ENCODE measurements at places on chromosomes 6 and 20. TPM values are rescaled to one million over a fixed set of nuclear protein-coding genes. Genes with fewer than 3 reads are reported as not detected.

DNA sequence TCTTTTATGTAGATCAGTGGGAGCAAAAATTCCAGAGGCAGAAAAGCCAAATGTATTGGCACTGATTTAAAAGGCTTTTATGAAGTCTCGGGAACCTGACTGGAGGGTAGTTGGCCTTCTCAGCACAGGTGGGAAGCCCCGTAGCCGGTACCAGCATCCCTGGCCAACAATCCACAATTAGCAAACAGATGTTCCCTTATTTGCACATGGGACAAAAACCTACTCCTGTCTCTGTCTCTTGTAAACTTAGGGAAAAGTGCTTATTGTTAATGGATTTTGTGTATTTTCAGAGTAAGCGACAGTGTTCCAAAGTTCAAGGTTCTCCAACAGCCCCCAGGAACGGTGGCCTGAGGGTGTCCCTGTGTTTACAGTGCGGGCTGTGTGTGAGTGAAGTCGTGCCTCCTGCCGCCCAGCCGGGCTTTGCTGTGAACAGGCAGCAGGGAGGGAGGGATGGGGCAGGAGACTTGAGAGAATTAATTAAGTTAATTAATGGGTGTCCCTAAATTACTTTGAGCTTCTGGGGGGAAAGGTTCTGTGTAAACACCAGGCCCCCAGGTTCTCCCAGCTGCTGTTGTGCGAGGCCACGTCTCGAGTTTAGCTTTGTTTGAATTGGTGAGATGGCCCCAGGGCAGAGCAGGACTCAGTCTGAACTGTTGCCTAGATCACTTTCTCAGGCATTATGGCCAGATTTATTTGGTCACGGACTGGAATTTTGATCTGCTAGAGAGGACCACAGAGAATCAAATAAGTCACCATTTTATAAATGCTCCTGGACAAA is 3.9 kb downstream of the SYNJ2 start:
- DNase-seq = no peak

- no peak for DNase-seq
These were observed 45.0 kb downstream of the CDS2 start for GRCh38 chr20:5171790-5172164.

TMEM200A gene
- 47.8 TPM for total RNA-seq

GRCh38 chr20:62088258-62089127 is 22.8 kb upstream of the TAF4 start:
- peak; percentile 99 for DNase-seq

PRR18 gene
- total RNA-seq = not detected

- DNase-seq = no peak
These were observed 59.3 kb downstream of the SHPRH start for GRCh38 chr6:145904868-145905267.

- DNase-seq = no peak
These were observed 128.6 kb downstream of the SCAF8 start for GRCh38 chr6:154861825-154862224.
